ENCODE measurements at places on chromosomes 1 and 21.
A peak's percentile ranks its signal among the peaks of the same experiment; 100 is the strongest.

DNA sequence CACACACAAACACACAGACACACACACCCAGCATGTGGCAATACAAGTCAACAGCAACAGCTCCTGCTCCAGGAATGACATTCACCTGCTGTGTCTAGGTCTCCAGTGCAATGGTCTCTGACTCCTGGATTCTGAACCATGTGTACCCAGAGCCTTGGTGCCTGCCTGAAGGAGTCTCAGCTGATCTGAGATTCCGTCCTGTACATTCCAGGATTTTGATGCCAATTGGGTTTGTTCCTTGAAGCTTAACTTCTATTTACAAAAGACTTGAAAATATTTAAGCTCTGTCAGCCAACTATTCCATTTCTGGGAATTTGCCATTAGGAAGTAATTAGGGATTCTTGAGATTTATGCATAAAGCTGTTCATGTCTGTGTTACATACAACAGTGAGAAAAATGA is 85.4 kb upstream of the LRRC8D start:
- no peak for DNase-seq

GRCh38 chr1:244653439-244654107 is 647 bp downstream of the DESI2 start:
- DNase-seq: peak; percentile 26

- DNase-seq: no peak
Observed at GRCh38 chr1:112711041-112711440, 4.1 kb downstream of the PPM1J start.

GRCh38 chr1:1990222-1990621 is 13.4 kb downstream of the CFAP74 start:
- no peak for DNase-seq

DNA sequence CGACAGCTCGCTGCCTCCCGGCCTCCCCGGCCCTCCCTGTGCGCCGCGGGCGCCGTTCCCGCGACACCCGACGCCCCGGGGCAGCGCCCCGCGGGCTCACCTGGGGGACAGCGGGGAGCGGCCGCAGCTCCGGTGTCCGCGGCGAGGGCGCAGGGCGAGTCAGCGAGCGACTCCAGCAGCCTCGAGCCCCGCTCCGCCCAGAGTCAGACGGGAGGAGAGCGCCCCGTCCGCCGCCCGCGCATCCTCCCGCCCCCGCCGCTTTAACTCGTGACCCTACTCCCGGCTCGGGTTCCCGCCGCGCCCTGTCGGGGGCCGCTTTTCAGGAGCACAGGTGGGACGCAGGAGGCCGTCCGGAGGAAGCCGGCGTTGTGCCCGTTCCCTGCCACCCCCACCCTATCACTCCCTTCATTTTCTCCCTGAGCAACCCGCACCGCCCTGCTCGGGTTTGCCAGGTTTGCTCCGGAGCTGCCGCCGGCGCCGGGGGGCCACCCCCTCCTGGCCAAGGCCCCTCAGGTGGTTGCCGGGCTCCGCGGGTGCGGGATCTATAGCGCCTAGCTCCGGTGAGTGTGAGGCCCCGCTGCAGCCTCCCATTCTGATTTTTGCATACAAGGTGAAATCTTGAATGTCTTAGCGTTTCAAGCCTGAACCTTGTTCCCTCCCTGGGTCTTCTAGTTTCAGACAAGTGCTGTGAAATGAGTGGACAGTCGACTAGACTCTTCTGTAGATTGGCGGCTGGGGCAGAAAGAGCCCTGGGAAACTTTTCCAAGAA is at the start of gene MCOLN3:
Gene MCOLN3, minus strand, starts transcription at position 205 of the 769 bp plus-strand sequence. CDS start 3,140 bp downstream, outside the sequence.
- DNase-seq: peak; percentile 74

DNA sequence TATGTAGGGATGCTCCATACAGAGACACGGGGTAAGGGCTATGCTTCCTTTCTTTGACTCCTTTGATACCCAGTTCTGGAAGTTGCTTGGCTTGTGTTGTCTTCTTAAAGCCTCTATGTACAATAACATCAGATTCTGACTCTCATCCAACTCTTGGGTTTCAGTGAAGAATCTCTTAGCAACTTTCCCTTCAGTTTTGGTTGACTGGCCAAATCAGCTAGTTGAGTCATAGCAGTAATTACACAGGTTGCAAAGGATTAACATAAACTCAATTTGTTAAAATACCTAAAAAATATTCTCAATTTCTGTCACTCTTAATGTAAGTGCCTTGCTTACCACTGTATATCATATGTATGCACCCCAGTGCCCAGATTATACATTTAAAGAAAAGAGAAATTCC is 9.2 kb downstream of the CD1E start:
- no peak for DNase-seq

DNA sequence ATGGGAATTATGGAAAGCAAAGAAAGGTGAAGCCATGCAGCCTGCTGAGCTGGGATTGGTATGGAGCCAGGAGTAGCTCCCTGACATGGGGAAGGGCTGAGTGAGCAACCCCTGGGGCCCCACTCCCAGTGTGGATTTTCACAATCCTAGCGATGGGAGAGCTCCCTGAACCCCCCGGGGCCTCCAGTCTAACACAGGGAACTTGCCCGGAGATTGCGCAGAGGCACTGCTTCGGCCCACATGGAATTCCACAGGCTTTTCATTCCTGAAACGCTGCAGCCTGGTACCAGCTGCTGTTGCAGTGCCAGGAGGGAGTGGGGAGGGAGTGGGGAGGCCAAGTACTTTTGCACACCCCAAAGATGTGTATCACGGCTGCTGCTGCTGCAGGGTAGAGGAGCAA is 110.4 kb upstream of the C21orf91 start:
- no peak for DNase-seq

- no peak for DNase-seq
Observed at GRCh38 chr1:117097443-117097842, 24.1 kb downstream of the TRIM45 start.

- DNase-seq: no peak
Observed at GRCh38 chr1:241808265-241808664, 39.7 kb upstream of the EXO1 start.

- no peak for DNase-seq
Observed at GRCh38 chr1:211327346-211327921, 801 bp downstream of the TRAF5 start.

GRCh38 chr1:16046842-16047241 is 3.3 kb downstream of the CLCNKB start:
- DNase-seq: no peak

DNA sequence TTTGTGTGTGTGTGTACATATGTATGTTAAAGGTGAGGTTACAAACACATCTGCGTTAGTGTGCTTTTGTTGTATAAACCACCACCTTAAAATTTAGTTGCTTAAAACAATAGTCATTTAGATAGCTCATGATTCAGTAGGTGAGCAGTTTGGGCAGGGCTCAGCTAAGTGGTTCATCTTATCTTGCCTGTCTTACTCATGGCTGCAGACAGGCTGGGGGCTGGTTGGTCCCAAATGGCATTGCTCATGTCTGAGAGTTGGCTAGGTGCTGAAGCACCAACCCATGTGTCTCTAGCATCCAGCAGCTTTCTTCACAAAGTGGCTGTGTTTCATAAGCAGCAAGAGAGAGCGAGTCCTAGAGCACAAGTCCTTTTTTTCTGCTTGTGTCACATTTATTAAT is 91.4 kb downstream of the MACF1 start:
- no peak for DNase-seq

- DNase-seq: no peak
Observed at GRCh38 chr1:92192246-92192645, 25.5 kb upstream of the C1orf146 start.

GRCh38 chr1:109944541-109944940 is 33.9 kb downstream of the CSF1 start:
- DNase-seq: no peak

DNA sequence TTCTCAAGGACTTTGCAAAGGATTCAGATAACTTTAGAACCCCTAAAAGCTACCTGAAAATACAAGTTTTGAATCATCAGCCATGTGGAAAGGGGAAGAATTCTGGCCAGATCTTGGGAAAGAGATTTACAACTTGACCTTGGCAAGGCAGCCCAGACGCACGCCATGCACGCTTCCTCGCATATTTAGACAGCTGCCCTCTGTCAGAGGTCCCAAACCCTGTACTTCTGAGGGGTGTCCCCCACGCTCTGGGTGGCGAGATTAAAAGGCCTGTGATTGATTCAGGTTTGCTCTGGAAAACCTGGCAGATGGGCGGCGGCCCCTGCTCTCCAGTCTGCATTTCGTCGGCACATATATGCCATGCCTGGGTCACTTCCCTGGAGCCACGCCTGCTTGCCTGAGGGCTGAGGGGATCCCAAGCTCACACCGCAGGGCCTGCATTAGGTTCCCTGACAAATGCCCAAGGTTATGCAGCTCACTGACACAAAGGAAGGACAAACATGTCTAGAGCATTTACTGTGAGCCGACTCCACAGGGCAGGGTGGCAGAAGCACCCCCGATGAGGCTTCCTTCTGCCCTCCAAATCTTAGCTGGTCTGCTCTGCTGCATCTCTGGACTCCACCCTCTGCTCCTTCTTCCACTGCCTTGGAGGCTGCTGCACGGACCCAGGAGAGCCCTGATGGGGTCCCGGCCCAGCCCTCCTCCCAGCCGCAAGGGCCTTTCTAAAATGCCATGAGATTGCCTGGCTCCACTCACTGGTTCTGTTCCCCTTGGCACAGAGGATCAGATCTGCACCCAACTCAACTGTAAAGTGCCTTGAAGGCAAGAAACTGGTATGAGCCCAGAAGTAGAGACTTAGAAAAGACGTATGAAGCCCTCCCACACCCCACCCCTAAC is 103.9 kb downstream of the BCAR3 start:
- no peak for DNase-seq

- DNase-seq: no peak
Observed at GRCh38 chr1:161502641-161503393, 2.4 kb upstream of the FCGR2A start.

GRCh38 chr1:23544444-23545389 is 13.7 kb upstream of the E2F2 start:
- DNase-seq: peak; percentile 84

DNA sequence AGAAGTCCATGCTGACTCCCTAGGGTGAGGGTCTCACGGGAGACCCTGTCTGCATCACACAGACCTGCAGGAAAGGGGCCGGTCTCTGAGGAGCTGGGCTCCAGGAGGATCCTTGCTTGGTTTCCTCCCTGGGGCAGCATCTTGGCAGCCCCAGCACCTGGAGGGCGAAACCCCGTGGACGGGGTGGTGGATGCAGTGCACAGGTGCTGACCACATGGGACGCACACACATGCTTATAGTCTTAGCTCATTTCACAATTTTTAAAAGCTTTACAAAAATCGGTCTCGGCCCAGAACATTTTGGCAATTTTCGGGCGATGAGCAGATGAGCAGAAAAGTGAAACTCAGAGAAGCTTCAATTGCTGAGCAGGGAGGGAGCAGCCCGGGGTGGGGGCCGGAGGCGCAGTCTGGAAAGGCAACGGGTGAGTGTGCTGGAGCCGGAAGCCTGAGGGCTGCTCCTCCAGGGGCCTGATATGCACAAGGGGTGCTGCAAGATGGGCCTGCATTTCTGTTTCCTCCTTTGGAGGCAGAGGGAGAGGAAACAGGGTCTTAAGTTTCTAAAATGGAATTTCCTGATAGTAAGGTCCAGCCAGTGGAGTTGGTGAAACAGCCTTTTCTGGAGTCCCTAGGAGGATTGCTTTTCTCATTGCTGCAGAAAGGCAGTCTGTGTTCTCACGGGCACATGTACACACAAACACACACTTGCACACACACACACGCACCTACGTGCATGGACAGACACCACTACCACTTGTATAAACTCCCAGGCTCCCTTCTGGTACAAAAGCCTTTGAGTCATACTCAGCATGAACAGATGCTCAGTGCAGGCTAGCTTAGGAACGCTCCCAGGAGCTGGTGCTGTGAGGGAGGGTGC is 60.6 kb downstream of the SCCPDH start:
- DNase-seq: peak; percentile 67

- no peak for DNase-seq
Observed at GRCh38 chr1:154786804-154787570, 83.1 kb downstream of the KCNN3 start.

GRCh38 chr1:230146709-230147108 is 79.7 kb downstream of the GALNT2 start:
- no peak for DNase-seq

GRCh38 chr1:22287946-22288520 is 145.1 kb upstream of the WNT4 start:
- DNase-seq: no peak

DNA sequence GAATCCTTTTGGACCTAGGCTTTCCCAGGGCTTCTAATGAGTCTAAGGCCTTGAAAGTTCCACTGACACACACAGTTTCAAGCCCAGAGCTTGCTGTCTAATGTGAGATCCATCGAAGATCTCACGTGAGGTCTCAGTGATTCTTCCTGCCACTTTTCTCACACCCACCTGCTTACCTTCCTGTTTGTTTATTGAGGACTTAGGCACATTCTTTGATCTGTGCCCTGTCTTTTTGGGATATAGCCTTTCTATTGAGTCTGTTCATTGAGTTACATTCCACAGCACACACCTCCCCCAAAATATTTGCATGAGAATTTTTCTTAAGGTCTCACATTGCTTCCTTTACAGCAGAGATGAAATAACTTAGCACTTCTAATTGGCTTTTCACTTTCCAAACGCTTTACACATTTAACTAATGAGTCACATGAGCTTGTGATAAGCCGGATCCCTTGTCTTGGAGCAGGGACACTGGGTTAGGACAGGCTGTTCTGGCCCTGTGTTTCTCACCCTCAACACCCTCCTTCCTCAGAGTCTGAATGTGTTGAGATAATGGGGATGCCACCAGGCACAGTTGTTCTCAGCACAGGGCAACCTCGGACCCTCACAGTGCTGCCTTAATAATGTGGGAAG is 288.3 kb downstream of the TM2D1 start:
- no peak for DNase-seq

DNA sequence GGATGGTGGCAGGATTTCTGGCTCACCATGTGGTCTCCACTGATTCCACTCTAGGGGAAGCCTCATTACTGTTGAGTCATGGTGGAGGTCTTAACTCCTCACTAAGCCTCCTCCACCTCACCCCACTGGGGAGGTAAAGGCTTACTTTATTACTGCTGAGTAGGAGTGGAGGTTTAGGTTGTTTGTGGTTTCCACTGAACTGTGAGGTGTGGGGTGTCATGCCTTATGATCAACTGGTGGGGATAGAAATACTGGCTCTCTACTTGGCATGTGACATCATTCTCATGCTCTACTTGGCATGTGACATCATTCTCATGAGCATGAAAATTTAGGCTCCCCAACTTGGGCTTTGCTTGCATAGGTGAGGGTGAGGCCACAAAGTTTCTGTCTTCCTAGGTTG is 35.6 kb downstream of the COL6A1 start:
- no peak for DNase-seq

DNA sequence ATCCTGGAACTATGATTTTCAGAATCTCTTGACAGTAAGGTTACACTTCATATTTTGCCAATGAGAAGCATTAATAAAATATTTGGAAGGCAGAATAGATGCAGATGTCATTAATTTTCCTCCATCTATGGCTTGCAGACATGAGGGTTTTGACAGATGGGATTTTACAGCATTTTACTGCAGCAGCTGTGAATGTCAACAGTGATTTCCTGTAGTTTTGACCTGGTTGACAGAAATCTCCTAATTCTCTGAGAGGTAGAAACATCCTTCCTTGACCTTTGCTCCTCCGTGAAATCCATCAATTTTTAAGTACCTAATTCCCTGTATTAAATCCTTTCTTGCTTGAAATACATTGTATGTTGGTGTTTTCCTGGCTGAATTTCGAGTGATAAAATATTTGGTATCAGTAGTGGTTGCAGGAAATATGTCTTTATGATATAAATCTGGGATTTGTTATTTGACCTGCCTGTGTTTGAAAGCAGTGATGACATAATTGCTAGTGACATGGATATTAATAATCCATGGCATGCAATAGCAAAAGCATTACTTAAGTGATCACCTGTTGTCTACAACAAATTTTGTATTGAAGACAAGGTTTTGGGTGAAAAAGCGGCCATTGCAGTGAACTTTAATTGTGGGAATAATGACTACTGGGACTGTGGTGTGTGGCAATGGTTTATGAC is 73.9 kb downstream of the HLX start:
- DNase-seq: peak; percentile 9
